Activated naive CD4-positive, alpha-beta T cell treated with anti-CD3 and anti-CD28 coated beads, Interleukin-2, amount 50 U/mL, for 72 hours (primary cell): ENCODE measurements at places on chromosomes 4 and X.

DNA sequence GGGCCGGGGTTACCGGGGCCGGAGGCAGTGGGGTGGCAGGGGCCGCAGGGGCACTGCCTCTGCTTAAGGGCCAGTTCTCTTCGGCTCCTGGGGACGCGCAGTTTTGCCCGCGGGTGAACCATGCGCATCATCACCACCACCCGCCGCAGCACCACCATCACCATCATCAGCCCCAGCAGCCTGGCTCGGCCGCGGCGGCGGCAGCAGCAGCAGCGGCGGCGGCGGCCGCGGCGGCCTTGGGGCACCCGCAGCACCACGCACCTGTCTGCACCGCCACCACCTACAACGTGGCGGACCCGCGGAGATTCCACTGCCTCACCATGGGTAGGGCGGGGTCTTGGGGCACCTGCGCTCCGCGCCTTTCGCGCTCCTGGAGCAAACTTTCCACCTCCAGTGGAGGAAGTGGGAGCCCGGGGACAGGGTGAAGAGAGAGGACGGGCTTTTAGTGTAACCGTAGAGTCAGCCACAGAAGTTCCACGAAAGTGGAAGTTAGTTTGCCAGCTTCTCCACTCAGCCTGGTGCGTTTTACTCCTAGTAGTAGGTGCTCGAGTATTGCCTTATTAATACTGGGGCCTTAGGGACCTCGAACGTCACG is 729 bp downstream of the GSX2 start:
- DNase-seq = no peak

DNA sequence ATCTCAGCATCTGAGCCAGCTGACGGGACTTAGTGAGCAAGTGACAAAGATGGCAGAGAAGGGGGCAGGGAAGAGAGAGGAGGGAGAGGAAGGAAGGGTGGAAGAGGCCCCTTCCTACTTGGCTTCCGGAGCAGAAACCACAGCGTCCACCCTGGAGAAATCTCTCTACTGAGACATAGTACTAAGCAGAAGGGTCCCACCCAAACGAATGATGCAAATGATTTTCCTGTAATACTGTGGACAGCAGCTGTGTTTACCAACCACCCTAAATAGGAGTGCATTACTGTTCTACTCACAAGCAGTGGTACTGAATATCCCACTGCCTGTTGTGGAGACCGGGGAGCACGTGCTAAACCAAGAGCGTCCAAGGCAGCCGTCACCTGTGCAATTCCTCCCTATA is 29.4 kb downstream of the DTHD1 start:
- no peak for DNase-seq

- DNase-seq = no peak
Measured at GRCh38 chr4:63563288-63564014, 845.8 kb downstream of the TECRL start.

GRCh38 chr4:80393970-80394250 is 58.4 kb downstream of the CFAP299 start:
- peak; percentile 11 for DNase-seq

GRCh38 chrX:135556055-135556454 is 35.6 kb downstream of the INTS6L start:
- no peak for DNase-seq

DNA sequence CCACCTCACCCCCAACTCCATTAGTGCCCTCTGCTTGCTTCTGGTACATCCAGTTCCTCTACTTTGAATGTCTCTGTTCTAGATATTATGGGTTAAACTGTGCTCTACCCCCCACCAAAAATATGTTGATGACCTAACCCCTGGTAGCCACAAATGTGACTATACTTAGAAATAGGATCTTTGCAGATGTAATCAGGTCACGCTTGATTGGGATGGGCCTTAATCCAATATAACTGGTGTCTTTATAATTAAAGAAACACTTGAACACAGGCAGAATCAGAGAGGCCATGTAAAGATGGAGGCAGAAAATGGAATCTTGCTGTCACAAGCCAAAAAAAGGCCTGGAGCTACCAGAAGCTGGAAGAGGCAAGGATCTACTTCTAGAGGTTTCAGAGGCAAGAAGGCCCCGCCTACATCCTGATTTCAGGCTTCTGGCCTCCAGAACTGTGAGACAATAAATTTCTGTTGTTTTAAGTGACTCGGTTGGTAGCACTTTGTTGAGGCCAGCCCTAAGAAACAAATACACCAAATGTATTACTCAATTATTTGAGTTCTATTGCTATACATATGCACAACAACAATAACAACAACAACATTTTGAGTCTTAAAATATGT is 220.0 kb downstream of the PPP3CA start:
- DNase-seq = no peak

DNA sequence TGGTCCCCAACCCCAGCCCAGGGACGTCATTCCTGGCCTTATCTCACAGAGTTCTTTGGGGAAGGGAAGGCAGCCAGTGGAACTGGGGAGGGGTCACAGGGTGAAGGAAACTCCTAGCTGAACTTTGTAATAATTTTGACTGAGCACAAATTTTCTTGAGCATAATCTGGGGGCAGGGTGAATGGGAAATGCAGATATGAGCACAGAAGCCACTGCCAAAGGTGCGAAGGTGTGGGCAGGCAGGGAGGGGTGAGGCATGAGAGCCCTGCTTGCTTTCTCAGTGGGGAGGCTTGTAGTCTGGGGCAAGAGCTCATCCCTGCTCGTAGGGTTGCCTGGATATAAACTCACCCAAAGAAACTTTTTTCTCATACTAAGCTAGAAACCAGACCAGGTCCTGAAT is 34.9 kb downstream of the MGAT4D start:
- DNase-seq = no peak

- DNase-seq = no peak
Measured at GRCh38 chr4:153731239-153731638, 28.6 kb downstream of the RNF175 start.

- DNase-seq = peak; percentile 15
Measured at GRCh38 chrX:119790977-119791436, 423 bp downstream of the RPL39 start.

GRCh38 chr4:112517067-112517634 is 1.2 kb upstream of the NEUROG2 start:
- no peak for DNase-seq

DNA sequence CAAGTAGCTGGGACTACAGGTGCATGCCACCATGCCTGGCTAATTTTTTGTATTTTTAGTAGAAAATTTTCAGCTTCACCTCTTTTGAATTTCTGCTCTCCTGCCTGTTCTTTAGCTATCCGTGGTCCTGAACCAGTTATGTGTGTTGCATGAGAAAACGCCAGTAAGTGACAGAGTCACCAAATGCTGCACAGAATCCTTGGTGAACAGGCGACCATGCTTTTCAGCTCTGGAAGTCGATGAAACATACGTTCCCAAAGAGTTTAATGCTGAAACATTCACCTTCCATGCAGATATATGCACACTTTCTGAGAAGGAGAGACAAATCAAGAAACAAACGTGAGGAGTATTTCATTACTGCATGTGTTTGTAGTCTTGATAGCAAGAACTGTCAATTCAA is 13.9 kb downstream of the ALB start:
- no peak for DNase-seq

- DNase-seq = no peak
Measured at GRCh38 chr4:26542991-26543390, 40.9 kb upstream of the TBC1D19 start.

GRCh38 chr4:7842384-7843279 is 97.0 kb downstream of the AFAP1 start:
- no peak for DNase-seq

- DNase-seq = no peak
Measured at GRCh38 chr4:60857130-60857753, 342.9 kb upstream of the ADGRL3 start.

- no peak for DNase-seq
Measured at GRCh38 chr4:153543351-153543750, 77.2 kb downstream of the TMEM131L start.

GRCh38 chrX:47160781-47161180 is 15.8 kb downstream of the RBM10 start:
- no peak for DNase-seq

- no peak for DNase-seq
Measured at GRCh38 chr4:157918036-157918832, 254.6 kb downstream of the GASK1B start.

DNA sequence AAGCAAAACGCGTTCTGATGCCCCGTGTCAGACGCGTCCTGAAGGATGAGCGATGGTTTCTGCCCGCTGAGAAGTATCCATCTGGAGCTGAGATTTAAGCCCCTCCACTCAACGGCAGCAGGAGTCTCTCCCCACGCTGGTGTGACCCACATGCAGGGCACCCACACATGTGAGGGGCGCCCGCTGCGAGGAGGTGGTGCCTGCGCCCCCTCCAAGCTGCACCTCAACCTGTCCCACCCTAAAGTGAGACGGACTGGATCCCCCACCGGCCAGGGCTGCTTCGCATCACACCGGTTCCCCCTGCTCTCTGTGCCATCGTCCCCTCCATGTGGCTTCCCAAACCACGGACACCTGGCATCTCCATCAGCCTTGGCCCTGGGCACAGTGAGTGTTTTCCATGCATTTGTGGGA is 4.5 kb upstream of the PDE6B start:
- DNase-seq = no peak

DNA sequence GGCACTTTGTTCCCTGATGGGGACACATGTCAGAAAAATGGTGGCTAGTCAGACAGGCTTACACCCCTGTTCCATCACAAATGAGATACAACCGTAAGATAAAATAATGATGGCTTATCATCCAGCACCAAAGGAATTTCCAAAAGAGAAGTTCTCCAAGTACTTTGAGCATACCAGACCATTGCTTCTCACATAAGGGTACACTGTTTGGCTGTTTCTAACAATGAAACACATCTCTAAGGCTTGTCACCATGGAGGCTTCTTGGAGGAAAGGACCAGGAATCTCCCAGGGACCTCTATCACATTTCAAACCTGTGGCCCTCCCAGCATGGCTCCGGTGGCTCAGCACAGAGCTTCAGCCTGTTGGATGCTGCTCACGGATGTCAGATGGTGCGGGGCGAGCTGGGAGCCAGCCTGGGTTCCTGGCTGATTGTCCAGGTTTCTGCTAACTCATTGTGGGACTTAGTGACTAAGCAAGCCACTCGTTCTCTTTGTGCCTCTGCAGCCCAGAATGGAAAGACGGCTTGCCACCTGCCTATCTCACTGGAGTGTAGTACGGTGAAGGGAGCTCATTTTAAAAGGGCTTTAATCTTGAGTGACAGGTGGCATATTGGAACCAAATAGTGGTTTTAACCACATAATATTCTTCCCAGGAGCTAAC is 54.5 kb downstream of the FHDC1 start:
- DNase-seq = no peak

DNA sequence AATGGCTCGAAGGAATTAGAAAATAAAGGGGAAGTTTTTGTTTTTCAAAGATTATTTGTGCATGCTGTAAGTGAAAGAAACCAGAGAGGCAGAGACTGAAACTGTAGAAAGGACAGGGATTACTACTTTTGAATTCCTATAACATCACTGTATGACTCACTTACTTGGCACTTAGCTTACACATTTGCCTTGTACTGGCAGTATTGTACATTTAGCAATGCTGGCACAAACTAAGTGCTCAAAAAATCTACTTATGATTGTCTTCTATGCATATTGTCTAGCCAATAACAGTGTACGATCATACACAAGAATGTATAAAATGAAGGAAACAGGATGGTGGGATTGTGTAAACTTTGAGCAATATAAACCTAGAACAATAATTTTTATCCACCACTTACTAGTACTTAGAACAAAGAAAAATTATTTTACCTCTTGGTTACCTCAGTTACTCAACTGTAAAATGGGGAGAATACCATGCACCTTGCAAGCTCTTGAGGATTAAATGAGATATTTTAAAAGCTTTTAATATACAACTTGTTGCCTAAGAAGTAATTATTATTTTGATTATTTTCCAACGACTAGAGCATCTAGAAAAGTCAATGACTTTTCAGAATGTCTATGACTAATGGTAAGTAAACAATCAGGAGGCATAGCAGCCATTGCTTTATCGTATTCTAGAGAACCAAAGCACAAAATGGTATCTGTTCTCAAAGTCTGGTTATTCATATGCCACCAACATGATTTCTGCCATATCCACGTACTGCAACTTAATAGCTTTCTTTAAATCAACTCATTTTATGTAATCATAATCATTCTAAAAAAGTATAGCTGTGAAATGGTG is 4.7 kb downstream of the FAM120C start:
- DNase-seq = no peak

DNA sequence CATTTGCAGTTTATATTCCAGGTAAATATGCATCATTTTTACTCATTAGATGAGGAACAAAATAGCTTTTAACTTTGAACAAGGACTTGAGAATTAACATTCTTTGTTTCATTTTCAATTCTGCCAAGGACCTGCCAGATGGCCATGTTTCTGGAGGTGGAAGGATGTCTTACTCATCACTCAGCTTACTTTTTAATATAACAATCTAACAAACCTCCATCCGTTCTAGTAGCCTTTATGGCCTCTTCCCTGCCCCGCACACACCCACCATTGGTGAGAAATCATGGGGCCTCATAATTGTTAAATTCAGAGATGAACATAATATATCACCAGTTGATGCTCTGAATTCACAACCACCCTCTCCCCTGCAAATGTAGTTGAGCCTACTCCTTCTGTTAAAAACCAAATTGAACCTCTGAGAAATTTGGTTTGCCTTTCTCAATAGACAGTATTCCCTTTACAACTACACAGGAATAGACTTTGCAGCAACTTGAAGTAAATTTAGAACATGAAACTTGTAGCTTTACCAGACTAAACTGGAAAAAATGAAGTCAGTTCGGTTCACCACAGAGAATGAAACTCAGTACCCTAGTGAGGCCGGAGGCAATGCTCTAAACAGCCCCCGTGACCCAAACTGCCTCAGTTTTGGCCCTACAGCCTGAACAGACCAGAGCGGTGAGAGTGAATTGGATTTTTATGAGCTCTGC is 50.1 kb upstream of the ACSL4 start:
- DNase-seq = no peak

GRCh38 chr4:110474481-110474880 is 1.5 kb upstream of the ENPEP start:
- DNase-seq = no peak

DNA sequence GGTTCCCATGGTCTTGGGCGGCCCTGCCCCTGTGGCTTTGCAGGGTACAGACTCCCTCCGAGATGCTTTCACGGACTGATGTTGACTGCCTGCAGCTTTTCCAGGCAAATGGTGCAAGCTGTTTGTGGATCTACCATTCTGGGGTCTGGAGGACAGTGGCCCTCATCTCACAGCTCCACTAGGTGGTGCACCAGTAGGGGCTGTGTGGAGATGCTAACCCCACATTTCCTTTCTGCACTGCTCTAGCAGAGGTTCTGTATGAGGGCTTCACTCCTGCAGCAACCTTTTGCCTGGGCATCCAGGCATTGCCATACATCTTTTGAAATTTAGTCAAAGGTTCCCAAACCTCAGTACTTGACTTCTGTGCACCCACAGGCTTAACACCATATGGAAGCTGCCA is 176.1 kb downstream of the DCAF12L1 start:
- DNase-seq = no peak

- DNase-seq = no peak
Measured at GRCh38 chr4:76435528-76436319, 695 bp downstream of the SHROOM3 start.
